Activated naive CD4-positive, alpha-beta T cell (primary cell): ENCODE measurements at places on chromosomes 1 and 21.

DNA sequence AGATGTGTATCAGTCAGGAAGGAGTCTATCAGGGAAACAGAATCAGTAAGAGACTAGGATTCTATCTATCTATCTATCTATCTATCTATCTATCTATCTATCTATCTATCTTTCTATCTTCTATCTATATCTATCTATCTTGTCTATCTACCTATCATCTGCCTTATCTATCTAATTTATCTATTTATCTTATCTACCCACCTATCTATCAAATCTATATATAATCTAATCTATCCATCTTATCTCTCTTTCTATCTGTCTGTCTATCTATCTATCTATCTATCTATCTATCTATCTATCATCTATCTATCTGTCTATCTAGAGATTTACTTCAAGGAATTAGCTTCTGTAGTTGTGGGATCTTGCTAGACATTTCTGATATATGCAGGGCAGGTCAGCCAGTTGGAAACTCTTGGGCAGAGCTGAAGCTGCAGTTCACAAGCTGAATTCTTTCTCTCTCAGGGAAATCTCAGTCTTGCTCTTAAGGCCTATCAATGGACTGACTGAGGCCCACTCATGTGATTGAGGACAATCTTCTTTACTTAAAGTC is 140.2 kb upstream of the JUN start:
- DNase-seq = no peak

DNA sequence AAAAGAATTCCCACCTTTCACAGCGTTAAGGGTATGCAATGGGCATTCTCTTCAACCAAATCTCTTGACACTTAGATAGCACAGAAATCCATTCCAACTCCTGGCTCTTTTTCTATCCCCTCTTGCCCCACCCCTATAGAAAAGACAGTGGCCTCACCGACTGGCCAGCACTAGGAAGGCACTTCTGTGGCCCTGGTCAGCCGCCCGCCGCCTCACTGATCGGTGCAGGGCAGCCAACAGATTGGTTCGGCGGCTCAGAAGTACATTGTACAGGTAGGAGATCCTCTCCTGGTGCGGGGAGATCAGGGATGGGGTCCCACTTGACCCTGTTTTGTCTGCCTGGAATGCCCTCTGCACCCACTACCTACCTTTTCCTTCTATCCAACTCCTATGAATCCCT is 9.3 kb downstream of the DCST2 start:
- DNase-seq = no peak

DNA sequence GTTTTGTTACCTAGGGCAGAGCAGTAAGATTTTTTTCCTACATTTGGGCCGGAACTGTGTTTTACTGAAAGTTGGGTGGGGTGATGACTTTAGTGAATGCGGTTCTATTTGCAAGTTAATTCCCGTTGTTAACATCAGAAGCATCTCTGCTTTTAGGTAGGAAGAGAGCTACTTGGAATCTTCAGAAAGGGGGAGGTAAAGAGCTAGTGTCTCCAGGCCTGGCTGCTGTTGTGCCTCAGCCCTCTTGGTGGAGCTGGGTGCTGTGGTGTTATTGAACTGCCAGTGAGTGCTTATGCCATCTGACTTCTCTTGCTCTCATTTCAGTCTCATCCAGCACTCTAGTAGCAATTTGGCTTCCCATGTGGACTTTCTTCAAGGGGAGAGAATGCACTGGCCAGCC is 3.4 kb downstream of the KDM4A start:
- DNase-seq = no peak

DNA sequence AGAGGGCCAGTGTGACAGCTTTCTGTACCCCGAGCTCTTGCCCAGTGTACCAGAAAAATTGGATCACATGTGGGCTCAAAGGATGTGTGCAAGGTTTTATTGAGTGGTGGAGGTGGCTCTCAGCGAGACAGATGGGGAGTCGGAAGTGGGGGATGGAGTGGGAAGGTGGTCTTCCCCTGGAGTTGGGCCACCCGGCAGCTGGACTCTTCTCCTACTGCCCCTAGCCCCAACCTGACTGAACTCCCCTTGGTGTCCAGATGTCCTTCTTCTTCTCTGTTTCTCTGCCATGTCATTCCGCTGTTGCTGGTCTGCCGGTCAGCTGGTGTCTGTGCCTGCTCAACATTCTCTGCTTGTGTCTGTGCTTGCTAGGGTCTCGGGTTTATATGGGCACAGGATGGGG is 217.9 kb downstream of the RRAGC start:
- no peak for DNase-seq

DNA sequence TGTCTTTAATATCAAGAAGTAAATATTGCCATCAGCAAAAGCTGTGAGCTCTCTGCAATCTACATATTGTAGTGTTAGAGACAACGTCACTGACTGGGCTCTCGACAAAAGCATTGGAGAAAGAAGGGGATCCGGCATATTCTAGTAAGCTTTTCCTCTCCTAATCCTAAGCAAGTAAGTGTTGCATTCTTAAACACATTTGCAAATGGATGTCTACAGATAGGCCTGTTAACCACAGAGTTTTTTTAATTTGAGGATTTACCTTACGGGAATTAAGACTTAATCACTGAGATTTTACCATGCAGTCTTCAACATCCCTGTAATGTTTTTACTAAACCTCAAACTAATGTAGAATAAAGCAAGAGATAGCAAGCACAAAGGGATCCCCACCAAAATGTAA is 426.5 kb upstream of the CAMK1G start:
- DNase-seq = no peak

DNA sequence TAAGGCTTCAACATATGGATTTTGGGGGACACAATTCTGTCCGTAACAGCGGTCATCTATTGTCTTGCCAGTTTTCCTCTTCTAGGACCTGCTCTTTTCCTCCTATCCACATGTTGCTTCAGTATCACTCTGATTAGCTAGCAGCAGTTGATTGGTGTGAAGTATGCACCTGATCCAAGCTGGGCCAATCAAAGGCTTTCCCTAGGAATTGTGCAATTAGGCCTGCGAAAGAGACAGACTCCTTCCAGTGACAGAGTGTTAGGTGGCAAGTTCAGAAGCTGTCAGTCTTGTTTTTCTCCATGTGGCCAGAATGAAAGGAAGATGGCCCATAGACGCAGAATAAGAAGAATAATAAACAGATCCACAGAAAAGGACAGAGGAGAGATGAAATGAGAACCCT is 34.1 kb upstream of the IL12RB2 start:
- DNase-seq = no peak

- DNase-seq = peak; percentile 12
Measured at GRCh38 chr1:24201941-24202440, 14.9 kb upstream of the IFNLR1 start.

DNA sequence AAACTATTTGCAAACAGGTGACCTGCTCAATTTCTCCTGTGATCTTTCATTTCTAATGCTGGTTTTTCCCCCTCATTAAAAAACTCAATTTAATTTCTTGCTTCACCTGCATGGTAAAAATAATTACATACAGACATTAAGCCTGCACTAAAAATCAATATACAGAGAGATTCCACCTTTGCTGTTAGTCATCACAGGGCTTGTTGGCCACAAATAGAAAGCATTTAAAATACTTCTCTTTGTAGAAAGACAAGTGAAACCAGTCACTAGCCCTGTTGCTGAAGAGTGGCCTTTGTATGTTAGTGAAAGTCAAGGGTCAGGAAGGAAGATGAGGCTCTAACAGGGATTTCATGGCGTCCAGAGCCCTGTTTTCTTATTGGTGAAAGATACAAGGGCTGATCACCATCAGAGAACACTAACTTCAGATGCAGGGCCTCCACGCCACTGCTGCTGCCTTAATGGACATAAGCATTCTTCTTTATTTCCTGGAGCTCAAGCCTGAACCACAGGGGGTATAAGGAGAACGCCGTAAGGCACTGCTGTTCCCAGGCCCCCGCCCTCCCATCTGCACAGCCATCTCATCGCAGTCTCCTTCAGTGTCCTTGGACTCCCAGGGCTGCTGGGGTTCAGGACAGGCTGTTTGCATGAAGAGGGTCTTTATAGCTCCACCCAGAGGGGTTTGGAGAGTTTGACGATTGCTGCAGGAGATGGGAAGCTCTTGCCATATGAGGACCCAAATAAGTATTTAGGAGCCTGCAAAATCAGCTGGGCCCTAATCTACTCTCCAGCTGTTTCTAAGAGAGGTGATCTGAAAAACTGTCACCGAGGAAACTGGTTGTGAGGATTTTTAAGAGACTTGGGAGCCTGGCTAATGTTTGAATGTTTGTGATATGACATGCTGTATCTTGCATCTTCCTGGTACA is 117.3 kb upstream of the IRF2BP2 start:
- DNase-seq = no peak

GRCh38 chr21:44966135-44967081 is 26.6 kb downstream of the SLX9 start:
- DNase-seq = no peak
